Lung microvascular endothelial cell (primary cell): ENCODE measurements at places on chromosomes 12 and 14. TPM values are rescaled to one million over a fixed set of nuclear protein-coding genes. Genes with fewer than 3 reads are reported as not detected.

- no peak for DNase-seq
These were observed 320.6 kb upstream of the TBX3 start for GRCh38 chr12:115004470-115005146.

DNA sequence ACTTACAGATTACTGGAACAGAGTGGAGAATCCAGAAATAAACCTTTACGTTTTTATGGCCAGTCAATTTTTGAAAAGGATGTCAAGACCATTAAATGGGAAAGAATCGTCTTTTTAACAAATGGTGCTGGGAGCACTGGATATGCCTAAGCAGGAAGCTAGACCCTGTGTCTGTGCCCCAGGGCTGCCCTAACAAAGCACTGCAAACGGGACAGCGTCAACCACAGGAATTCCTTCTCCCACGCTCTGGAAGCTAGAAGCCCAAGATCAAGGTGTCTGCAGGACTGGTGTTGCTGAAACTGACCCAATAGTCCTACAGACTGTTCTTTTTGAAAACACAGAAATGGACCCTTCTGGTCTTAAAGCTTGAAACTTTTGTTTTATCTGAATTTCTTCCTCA, 9.3 kb upstream of the TMEM121 start:
- DNase-seq: no peak

DNA sequence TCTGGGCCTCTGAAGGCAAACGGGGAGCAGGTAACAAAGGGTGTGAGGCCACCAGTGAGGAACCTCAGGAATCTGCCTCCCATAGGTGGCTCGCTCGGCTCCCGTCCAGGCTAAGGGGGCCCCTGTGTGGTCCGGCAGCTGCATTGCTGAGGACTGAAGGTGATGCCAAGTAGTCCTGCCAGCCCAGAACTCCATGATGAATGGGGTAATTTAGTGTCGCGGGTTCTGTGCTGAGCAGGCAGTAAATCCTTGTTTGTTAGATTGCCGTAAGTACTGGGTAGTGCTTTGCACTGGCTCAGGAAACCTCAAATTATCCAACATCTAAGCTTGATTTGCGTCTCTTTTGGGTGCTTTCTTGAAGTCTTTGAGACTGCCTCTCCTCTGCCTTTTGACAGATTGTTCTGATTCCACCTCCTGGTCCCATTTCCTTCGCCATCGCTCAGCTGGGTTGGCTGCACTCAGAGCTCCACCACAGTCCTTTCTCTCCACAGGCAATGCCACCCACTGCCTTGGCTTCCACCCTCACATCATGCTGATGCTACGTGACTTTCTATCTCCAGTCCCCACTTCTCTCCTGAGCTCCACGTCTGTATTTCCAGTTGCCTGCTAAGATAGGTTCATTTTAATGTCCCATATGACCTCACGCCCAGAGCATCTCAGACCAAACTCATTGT, 392.0 kb downstream of the FUT8 start:
- no peak for DNase-seq

The ANHX gene
- not detected in 2 replicates for total RNA-seq

- DNase-seq: no peak
These were observed 57.1 kb downstream of the FBXO34 start for GRCh38 chr14:55328317-55328716.

- DNase-seq: no peak
These were observed 211.4 kb upstream of the RTL1 start for GRCh38 chr14:101114726-101115515.

DNA sequence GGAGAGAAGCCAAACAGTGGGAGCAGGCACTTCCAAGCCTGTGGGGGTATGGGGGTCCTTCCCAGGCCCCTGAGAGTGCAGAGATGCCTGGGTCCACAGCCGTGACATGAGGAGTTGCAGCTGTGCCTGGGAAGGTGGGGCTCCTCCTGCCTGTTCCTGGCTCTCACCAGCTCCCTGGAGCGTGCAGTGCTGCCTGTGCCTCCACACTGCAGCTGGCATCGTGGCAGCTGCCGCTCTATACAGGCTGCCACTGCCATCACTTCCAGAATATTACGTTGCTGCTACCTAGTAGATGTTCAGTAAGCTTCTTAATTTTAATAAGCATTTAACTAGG, 223.7 kb downstream of the KCNC2 start:
- DNase-seq: no peak
